ENCODE measurements at places on chromosomes 1 and 21. TPM values are rescaled to one million over a fixed set of nuclear protein-coding genes. Genes with fewer than 3 reads are reported as not detected.

DNA sequence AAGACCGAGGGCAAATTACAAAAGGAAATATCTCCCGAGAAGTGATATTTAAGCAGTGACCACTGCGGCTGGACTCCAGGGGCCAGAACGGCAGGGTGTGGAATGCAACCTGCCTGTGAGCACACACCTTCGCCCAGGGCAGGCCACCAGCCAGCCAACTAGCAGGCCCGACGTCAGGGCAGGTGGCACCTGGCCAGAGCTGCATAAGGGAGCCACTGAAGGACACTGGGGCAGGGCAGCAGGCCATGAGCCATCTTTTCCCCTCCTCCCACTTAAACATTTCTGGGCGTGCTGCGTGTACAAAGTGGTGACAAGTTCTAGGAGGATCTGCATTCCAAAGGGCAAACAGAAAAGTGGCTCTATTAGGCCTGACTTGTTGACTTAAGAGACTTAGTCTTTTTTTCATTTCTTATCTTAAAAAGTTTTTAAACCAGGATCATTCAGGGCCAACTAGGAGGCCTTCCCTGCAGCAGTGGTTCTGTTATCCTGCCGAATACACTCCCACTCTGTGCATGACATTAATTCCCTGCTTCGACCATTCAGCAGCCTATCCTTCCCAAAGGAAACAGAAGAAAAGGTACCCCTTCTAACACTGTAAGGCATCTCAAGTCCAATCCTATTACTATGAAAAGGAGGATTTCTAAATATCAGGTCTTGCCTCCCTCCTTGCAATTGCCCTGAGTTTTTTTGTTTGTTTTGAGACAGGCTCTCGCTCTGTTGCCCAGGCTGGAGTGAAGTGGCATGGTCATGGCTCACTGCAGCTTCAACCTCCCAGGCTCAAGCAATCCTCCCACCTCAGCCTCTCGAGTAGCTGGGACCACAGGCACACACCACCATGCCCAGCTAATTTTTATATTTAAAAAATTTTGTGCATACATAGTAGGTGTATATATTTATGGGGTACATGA is 96.3 kb downstream of the BCAR3 start:
- DNase-seq: no peak

- no peak for DNase-seq
Observed at GRCh38 chr1:66728021-66728420, 24.2 kb upstream of the DYNLT5 start.

- DNase-seq: no peak
Observed at GRCh38 chr21:42056468-42056867, 14.6 kb upstream of the UMODL1 start.

- DNase-seq: no peak
Observed at GRCh38 chr1:234670967-234671626, 61.1 kb upstream of the IRF2BP2 start.

GRCh38 chr1:109637446-109637845 is 17.8 kb downstream of the AMPD2 start:
- DNase-seq: no peak

Gene NVL
- 37.6 TPM for total RNA-seq

GRCh38 chr1:16915627-16915973 is 6.1 kb upstream of the CROCC start:
- peak; percentile 11 for DNase-seq

Gene EDARADD
- not detected for total RNA-seq

GRCh38 chr1:164310166-164310565 is 248.8 kb upstream of the PBX1 start:
- DNase-seq: no peak

Gene CD1B
- not detected for total RNA-seq

Measured in LHCN-M2 (cell line).